ENCODE measurements at places on chromosomes 16 and 17.

GRCh38 chr17:80101946-80102663 is 724 bp downstream of the GAA start:
- no peak for DNase-seq

GRCh38 chr17:38421871-38422827 is 6.1 kb upstream of the ARHGAP23 start:
- DNase-seq: no peak

DNA sequence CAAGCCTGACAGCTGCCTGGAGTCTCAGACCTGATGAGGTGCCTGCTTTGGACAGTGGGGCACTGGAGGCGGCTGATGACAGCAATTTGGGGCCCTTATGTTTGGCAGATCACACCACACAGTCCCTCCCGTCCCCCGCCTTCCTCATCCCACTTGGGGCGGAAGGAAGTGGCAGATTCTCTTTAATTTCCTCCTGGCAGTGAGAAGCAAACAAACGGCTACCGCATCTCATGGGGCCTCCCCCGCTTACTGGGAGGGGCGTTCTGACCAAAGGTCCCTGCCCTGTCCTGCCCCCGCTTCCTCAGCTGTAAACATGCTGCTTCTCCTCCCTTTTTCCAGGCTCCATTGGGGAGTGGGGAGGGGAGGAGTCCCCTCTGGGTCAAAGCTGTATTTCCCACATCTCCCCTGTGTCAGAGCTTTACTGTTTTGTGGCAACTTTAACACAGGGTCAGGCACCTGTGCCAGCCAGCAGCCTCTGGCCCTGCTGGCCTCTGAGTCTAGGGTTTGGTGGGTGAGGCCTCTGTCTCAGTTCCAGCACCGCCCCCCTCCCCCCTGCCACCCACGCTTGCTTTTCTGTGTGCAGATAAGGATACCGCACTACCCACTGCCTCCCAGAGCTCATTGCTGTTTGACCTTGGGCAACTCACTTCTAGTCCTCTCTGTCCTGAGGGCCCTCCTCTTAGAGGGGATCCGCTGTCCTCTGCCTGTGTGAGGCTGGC is 5.4 kb upstream of the NFATC3 start:
- peak; percentile 54 for DNase-seq

GRCh38 chr17:13244513-13244912 is 226.7 kb upstream of the ELAC2 start:
- DNase-seq: no peak

- no peak for DNase-seq
Observed at GRCh38 chr16:35198223-35199199, 1739.1 kb downstream of the TP53TG3F start.

GRCh38 chr17:43907425-43907981 is at the start of gene MPP2:
Gene MPP2, minus strand, starts transcription at chr17:43907536. Its CDS starts 3,076 bp downstream, at chr17:43904460.
- DNase-seq: no peak

GRCh38 chr16:82071421-82071820 is 36.4 kb downstream of the HSD17B2 start:
- no peak for DNase-seq

GRCh38 chr17:50064253-50065001 is 8.5 kb downstream of the ITGA3 start:
- DNase-seq: no peak
